GM23338 (cell line): ENCODE measurements at places on chromosomes 4 and X.

GRCh38 chr4:52266537-52267137 lies 215.5 kb downstream of the SPATA18 start:
- no peak for DNase-seq

DNA sequence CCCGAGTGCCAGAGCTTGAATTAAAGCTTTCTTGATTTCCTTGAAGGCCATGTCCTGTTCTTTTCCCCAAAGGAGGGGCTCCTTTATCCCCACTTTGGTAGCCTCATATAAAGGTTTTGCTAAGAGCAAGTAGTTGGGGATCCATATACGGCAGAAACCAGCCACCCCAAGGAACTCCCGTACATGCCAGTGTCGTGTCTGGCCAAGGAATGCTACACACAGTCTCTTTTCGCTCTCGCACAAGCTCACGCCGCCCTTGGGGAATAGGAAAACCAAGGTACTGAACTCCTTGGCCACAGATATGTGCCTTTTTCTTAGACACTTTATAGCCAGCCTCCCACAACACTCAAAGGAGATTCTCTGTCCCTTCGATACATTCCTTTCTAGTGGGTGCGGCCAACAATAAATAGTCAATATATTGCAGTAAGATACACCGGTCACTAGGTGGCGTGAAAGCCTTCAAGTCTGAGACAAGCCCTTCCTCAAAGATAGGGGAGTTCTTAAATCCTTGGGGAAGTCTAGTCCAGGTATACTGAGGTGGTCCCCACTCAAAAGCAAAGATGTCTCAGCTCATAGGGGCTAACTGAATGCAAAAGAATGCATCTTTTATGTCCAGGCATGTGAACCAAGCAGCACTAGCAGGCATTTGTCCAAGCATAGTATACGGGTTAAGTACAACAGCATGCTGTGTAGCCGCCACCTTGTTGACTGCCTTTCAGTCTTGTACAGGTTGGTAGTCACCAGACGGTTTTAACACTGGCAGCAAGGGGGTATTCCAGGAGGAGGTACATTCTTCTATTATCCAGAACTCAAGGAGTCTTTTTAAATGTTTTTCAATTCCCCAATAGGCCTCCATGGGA lies 57.8 kb upstream of the XAGE1B start:
- peak; percentile 80 for DNase-seq

DNA sequence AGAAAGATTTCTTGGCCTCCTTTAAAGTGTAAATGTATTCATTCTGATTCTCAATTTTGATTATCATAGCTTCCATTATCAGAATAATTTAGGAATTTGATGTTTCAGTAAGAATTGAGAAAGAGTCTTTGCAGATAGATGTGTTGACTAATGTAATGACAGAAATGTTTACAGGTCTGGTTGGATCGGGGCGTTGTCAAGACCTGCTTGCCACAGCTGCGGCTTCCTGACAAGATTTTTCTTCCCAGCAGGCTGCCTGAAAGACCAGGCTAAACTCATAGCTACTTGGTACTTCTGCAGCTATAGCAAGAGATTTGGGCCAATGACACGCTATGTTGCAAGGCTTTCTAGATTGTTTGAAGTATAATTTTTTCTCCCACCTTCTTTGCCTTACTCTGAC lies 91.5 kb upstream of the ANKRD50 start:
- DNase-seq: no peak

DNA sequence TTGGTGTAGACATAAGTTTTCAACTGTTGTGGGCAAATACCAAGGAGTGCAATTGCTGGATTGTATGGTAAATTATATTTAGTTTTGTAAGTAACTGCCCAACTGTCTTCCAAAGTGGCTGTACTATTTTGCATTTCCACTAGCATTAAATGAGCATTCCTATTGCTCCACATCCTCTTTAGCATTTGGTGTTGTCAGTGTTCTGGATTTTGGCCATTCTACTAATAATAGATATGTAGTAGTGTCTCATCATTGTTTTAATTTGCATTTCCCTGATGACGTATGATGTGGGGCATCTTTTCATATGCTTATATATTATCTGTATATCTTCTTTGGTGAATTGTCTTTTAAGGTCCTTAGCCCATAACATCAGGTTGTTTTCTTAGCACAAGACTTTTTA lies 17.3 kb downstream of the PGAM4 start:
- DNase-seq: no peak

DNA sequence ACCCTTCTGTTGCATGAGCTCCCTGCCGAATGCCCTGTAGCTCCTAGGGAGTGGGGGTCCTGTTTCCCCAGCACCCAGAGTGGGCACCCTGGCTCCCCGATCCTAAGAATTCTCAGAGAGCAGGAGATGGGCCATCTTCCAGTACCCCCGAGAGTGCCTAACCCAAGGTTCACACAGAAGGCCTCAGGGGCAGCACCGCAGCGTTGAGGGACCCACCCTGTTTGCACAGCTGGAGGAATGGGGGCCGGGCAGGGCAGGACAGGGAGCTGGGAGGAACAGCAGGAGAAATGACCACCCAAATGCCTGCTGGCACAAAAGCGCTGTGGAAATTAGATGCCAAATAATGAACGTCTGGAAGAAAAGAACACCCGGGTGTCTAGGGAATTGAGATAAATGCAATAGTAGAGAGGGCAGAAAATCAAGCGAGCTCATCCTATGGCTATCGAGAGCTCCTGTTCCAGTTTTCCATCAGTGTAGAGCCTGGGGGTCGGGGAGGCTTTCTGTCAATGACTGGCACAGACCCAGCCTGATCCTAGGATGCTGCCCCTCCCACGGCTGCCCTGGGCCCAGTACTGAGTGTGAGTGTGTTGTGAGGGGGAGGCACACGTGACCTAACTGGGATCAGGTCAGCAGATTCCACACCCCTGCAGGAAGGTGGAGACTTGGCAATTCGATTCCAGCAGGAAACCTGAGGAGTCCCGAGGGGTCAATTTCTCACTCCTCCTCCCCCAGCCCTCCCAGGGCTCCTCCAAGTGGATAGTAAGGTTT lies 25.7 kb downstream of the SEPTIN6 start:
- no peak for DNase-seq

GRCh38 chrX:134682081-134682480 lies 23.8 kb upstream of the PLAC1 start:
- DNase-seq: no peak

DNA sequence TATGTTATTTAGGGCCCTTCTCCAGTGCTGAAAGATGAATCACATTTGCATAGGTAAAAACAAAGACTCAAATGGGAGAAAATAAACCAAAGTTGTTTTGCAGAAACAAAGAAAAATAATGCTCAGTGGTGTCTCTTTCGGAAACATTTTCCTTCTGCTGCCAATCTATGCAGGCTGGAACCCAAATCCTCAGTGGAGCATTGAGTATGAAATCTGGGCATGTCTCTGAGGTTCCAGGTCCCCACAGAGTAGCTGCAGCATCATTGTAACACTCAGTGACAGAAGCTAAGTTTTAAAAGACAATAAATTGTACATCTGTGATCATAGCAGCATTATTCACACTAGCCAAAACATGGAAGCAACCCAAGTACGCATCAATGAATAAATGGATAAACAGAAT lies 303.6 kb downstream of the FBXW7 start:
- DNase-seq: no peak
